T-helper 2 cell treated with Interferon-gamma antibody and Interleukin-4, amounts not matched to agents 5 μg/mL and 100 μg/mL, for 36 hours (primary cell): ENCODE measurements at places on chromosomes 3 and 15.

DNA sequence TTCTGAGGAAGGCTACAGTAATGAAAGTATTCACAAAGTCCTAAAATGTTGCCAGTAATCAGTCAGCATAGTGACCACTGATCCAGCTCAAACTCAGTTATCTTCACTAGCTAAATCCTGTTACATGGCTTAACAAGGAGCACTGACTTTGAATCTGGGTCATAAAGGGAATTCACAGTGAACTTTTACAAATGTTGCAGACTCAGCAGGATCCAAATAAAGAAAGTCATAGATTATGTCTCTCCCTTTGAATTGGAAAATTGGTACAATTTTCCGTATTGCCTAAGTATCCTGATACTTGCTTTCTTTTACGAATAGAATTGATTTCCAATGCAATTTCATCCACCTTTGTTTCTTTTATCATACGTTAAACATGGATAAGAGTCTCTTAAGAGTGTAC, 431.5 kb upstream of the CNTN6 start:
- H3K27me3 ChIP-seq, result no peaks in the 10 kb centered on the region
- H3K4me1 ChIP-seq, result no peaks in the 10 kb centered on the region
- H3K27ac ChIP-seq, result no peak overlapping the region
- no peaks in the 10 kb centered on the region for H3K36me3 ChIP-seq
- H3K4me3 ChIP-seq, result no peak overlapping the region

- H3K36me3 ChIP-seq, result no peaks in the 10 kb centered on the region
- no peak overlapping the region for H3K4me3 ChIP-seq
- H3K4me1 ChIP-seq, result no peaks in the 10 kb centered on the region
- no peak for DNase-seq
- no peaks in the 10 kb centered on the region for H3K27me3 ChIP-seq
Observed at GRCh38 chr3:114005481-114005880, 50.8 kb downstream of the CCDC191 start.

- H3K27ac ChIP-seq, result no peak overlapping the region
- DNase-seq, result no peak
- H3K4me3 ChIP-seq, result no peak overlapping the region
- H3K36me3 ChIP-seq, result no peaks in the 10 kb centered on the region
Observed at GRCh38 chr15:33378866-33379480, 68.2 kb downstream of the RYR3 start.

DNA sequence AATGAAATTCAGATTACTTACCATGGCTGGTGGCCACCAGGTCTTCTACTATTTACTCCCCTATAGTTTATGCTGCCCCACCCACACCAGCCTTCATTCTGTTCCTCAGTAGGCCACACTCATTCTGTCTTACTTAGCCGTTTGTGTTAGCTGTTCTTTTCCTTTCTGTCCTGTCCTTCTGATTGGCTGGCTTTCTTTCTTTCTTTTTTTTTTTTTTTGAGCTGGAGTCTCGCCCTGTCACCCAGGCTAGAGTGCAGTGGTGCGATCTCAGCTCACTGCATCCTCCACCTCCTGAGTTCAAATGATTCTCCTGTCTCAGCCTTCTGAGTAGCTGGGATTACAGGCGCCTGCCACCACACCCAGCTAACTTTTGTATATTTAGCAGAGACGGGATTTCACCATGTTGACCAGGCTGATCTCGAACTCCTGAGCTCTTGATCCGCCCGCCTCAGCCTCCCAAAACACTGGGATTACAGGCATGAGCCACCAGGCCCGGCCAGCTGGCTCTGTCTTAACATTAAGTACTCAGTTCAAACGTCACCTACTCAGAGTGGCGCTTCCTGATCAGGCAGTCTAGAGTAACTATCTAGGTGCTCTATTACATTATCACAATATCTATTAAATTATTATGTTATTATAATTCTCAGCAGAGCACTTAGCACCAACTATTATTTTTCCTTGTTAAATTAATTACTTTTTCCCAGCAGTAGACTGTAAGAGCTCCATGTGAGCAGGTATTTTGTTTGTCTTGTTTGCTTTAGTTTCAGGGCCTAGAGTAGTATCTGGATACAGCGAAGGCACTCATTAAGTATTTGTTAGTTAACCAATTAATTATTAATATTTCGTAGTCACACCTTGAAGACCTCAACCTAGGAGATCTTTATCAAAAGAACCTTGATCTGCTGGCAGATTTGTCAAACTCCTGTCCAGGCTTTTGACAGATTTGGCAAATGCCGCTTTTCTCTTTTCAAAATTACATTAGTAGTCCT, 6.4 kb downstream of the CMSS1 start:
- H3K36me3 ChIP-seq, result peaks cover 2% of the 10 kb centered on the region
- no peak overlapping the region for H3K4me3 ChIP-seq
- H3K27me3 ChIP-seq, result no peaks in the 10 kb centered on the region
- peak overlapping the region; percentile 61 for H3K27ac ChIP-seq
- no peak for DNase-seq

DNA sequence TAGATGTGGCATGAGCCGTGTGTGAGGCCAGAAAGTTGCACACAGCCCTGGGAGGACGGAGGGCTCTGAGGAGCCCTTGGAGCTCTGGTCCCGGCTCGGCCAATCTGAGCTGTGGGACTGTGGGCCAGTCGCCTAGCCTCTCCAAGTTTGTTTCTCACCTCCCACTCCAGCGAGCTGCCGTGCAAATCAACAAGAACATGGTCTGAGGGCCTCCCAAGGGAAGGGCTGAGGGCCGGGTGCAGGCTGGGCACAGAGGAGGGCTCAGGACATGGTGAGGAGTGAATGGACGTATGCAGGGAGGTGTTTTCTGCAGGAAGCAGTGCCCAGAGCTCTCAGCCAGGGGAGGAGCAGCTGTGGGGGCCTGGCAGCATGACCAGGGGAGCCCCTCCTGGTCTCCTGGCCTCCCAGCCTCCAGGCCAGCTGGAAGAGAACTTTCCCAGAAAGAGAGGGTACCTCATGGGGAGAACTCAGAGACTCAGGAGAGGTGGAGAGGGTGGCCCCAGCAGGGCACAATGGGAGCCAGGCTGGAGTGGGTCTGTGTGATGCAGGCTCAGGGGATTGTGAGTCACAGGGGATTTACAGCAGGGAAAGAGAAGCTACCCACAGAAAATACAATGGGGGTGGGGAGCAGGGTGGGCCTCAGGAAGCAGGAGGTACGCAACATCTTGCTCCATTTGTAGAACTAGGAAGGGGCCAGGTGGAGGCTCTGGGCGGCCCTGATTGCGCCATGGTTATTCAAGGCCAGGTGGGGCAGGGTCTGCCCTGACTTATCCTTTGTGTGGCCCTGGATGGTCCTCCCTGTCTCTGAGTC, 24.8 kb downstream of the PSTPIP1 start:
- H3K27me3 ChIP-seq, result no peaks in the 10 kb centered on the region
- H3K4me3 ChIP-seq, result peak overlapping the region; percentile 29
- peaks cover 57% of the 10 kb centered on the region for H3K4me1 ChIP-seq
- peak; percentile 44 for DNase-seq
- peaks cover 49% of the 10 kb centered on the region for H3K36me3 ChIP-seq

GRCh38 chr3:151548195-151548594, 87.3 kb upstream of the IGSF10 start:
- H3K4me3 ChIP-seq, result no peak overlapping the region
- H3K27ac ChIP-seq, result no peak overlapping the region
- DNase-seq, result no peak
- H3K36me3 ChIP-seq, result no peaks in the 10 kb centered on the region
- H3K27me3 ChIP-seq, result peaks cover 3% of the 10 kb centered on the region
- no peaks in the 10 kb centered on the region for H3K4me1 ChIP-seq

GRCh38 chr3:103614719-103615118, 1179.9 kb downstream of the ZPLD1 start:
- H3K4me1 ChIP-seq, result no peaks in the 10 kb centered on the region
- no peak for DNase-seq
- H3K4me3 ChIP-seq, result no peak overlapping the region
- no peaks in the 10 kb centered on the region for H3K36me3 ChIP-seq

DNA sequence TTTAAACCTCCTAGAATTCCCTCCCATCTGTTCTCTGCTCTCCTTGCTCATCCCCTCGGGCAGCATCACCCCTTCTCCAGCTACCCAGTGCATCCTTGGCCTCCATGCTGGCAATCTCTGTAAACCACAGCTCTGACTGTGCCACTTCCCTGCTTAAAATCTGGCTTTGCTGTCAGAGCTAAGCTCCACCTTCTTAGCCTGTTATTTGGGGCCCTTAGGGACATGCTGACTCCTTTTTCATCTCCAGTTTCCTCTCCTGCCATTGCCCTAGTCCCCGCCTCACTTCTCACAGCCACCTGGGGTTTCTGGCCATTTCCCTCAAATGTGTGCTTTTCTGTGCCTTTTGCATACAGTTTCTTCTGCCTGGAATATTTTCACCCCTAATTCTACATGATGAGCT, 5.7 kb downstream of the SLC6A20 start:
- H3K4me1 ChIP-seq, result peaks cover 3% of the 10 kb centered on the region
- H3K27ac ChIP-seq, result no peak overlapping the region
- H3K4me3 ChIP-seq, result no peak overlapping the region
- peaks cover 68% of the 10 kb centered on the region for H3K27me3 ChIP-seq

DNA sequence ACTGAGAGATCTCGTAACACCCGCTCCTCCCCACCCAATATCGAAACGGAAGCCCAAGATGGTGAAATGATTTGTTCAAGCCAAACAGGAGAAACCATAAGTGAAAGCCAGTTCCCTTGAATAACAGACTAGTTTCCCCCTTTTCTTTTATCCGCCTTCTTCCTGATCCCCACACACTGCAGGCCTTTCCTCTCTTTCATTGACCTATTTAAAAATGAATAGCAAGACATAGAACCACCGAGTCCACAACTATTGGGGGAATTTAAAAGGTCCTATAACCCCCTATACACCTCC, 382 bp upstream of the COX17 start:
- H3K36me3 ChIP-seq, result peaks cover 29% of the 10 kb centered on the region
- H3K4me1 ChIP-seq, result peaks cover 28% of the 10 kb centered on the region
- peak overlapping the region; percentile 99 for H3K4me3 ChIP-seq

DNA sequence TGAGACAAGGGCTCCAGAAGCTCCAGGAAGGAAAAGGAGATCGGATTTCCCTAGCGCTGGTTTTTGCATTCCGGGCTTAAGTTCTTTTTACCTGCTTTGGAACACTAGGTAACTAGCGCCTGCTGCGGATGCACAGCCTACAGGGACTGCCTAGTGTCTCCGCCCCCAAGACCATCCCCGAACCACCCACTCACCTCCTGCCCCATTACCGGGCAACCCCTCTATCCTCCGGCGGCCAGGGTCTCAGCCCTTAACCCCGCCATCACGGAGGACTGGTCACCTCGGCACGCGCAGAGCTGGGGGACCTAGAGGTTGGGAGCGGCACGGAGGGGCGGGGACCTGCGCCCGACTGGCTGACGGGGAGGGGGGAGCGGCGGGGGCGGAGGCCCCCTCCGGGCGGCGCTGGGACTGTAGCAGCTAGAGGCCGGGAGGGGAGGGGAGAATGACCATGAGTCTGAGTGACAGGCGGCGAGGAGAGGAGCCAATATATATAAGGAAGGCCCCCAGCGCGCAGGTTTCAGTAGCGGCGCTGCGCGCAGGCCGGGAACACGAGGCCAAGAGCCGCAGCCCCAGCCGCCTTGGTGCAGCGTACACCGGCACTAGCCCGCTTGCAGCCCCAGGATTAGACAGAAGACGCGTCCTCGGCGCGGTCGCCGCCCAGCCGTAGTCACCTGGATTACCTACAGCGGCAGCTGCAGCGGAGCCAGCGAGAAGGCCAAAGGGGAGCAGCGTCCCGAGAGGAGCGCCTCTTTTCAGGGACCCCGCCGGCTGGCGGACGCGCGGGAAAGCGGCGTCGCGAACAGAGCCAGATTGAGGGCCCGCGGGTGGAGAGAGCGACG, at the start of gene DLL4:
Gene DLL4 (plus strand): TSS at position 520 of the 839 bp plus-strand sequence. CDS start 329 bp downstream, outside the sequence.
- H3K36me3 ChIP-seq, result no peaks in the 10 kb centered on the region
- peaks cover 75% of the 10 kb centered on the region for H3K27me3 ChIP-seq
- DNase-seq, result peak; percentile 38
- H3K27ac ChIP-seq, result peak within 1 kb of the TSS; percentile 50
- H3K4me3 ChIP-seq, result peak within 1 kb of the TSS; percentile 79

- H3K36me3 ChIP-seq, result peaks cover 7% of the 10 kb centered on the region
- no peaks in the 10 kb centered on the region for H3K27me3 ChIP-seq
- peaks cover 56% of the 10 kb centered on the region for H3K4me1 ChIP-seq
- DNase-seq, result no peak
- H3K4me3 ChIP-seq, result no peak overlapping the region
Observed at GRCh38 chr3:189292667-189293484, 121.1 kb downstream of the TPRG1 start.

GRCh38 chr15:76863693-76864092, 41.4 kb downstream of the SCAPER start:
- DNase-seq, result no peak
- no peaks in the 10 kb centered on the region for H3K27me3 ChIP-seq
- H3K4me1 ChIP-seq, result peaks cover 12% of the 10 kb centered on the region
- H3K4me3 ChIP-seq, result no peak overlapping the region
- H3K27ac ChIP-seq, result no peak overlapping the region

GRCh38 chr3:186004209-186004608, 66.4 kb upstream of the TRA2B start:
- DNase-seq, result no peak
- no peak overlapping the region for H3K4me3 ChIP-seq
- H3K4me1 ChIP-seq, result no peaks in the 10 kb centered on the region
- H3K27me3 ChIP-seq, result peaks cover 20% of the 10 kb centered on the region
- H3K36me3 ChIP-seq, result no peaks in the 10 kb centered on the region

GRCh38 chr3:8841472-8841871, 72.1 kb upstream of the OXTR start:
- no peaks in the 10 kb centered on the region for H3K27me3 ChIP-seq
- no peak overlapping the region for H3K27ac ChIP-seq
- no peaks in the 10 kb centered on the region for H3K4me1 ChIP-seq
- H3K36me3 ChIP-seq, result no peaks in the 10 kb centered on the region
- no peak for DNase-seq
- H3K4me3 ChIP-seq, result no peak overlapping the region

- no peak overlapping the region for H3K27ac ChIP-seq
- H3K4me1 ChIP-seq, result peaks cover 15% of the 10 kb centered on the region
- H3K4me3 ChIP-seq, result peak overlapping the region; percentile 93
- peaks cover 20% of the 10 kb centered on the region for H3K36me3 ChIP-seq
- H3K27me3 ChIP-seq, result peaks cover 11% of the 10 kb centered on the region
Observed at GRCh38 chr15:43776101-43776717, 557 bp downstream of the ELL3 start.

DNA sequence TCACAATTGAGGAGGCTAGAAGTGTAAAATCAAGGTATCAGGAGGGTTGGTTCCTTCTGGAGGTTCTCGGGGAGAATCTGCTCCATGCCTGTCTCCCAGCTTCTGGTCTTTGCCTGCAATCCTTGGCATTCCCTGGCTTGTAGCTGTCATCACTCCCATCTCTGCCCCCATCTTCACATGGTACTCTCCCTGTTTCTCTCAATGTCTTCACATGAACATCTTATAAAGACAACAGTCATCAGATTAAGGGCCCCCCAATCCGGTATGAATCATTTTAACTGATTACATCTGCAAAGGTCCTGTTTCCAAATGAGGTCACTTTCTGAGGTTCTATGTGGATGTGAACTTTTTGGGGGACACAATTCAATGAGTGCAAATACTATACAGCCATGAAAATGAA, 113.0 kb upstream of the GALNT15 start:
- no peak overlapping the region for H3K27ac ChIP-seq
- H3K4me3 ChIP-seq, result no peak overlapping the region
- no peak for DNase-seq
- no peaks in the 10 kb centered on the region for H3K27me3 ChIP-seq
- no peaks in the 10 kb centered on the region for H3K36me3 ChIP-seq
